ENCODE measurements at places on chromosomes 2 and 18.

- DNase-seq, result no peak
These were observed 137.8 kb upstream of the RND3 start for GRCh38 chr2:150625303-150625702.

GRCh38 chr2:240553956-240554480 is 3.8 kb downstream of the ANKMY1 start:
- no peak for DNase-seq

- DNase-seq, result peak; percentile 21
These were observed 293.2 kb downstream of the ALK start for GRCh38 chr2:29628108-29628745.

- DNase-seq, result peak; percentile 40
These were observed 34.7 kb downstream of the NPHP1 start for GRCh38 chr2:110170102-110170501.

DNA sequence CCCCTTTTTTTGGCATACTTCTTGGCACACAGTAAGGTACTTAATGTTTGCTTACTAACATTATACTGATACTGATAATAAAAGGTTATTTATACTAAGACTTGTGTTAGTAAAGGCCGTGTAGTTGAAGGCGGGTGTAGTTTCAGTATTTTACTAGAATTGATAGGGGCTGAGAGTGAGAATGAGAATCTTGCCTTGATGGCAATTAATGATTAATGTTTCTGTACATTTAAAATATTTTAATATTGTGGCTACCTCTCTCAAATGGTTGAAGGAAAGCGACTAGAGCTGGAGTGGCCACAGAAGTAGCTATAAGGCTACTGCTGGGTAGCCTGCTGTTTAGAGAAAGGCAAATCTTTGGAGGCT is 29.3 kb downstream of the PELI1 start:
- no peak for DNase-seq

GRCh38 chr2:138476186-138476585 is 25.4 kb upstream of the SPOPL start:
- DNase-seq, result no peak

- DNase-seq, result no peak
These were observed 37.0 kb downstream of the LIMS1 start for GRCh38 chr2:108571286-108571685.
